Activated CD8-positive, alpha-beta memory T cell treated with anti-CD3 and anti-CD28 coated beads for 48 hours (primary cell): ENCODE measurements at places on chromosomes 1 and 21.

- DNase-seq: no peak
Observed at GRCh38 chr1:1219341-1219740, 5.4 kb upstream of the TNFRSF4 start.

DNA sequence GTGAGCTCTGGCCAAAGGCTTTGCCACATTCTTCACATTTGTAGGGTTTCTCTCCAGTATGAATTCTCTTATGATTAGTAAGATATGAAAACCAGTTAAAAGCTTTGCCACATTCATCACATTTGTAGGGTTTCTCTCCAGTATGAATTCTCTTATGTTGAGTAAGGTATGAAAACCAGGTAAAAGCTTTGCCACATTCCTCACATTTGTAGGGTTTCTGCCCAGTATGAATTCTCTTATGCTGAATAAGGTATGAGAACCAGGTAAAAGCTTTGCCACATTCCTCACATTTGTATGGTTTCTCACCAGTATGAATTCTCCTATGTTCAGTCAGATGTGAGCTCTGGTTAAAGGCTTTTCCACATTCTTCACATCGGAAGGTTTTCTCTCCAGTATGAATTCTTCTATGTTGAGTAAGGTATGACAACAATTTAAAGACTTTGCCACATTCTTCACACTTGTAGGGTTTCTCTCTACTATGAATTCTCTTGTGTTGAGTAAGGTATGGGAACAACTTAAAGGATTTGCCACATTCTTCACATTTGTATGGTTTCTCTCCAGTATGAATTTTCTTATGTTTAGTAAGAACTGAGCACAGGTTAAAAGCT is 20.7 kb downstream of the ZNF695 start:
- no peak for DNase-seq

GRCh38 chr1:238052496-238053266 is 162.0 kb upstream of the ZP4 start:
- no peak for DNase-seq

DNA sequence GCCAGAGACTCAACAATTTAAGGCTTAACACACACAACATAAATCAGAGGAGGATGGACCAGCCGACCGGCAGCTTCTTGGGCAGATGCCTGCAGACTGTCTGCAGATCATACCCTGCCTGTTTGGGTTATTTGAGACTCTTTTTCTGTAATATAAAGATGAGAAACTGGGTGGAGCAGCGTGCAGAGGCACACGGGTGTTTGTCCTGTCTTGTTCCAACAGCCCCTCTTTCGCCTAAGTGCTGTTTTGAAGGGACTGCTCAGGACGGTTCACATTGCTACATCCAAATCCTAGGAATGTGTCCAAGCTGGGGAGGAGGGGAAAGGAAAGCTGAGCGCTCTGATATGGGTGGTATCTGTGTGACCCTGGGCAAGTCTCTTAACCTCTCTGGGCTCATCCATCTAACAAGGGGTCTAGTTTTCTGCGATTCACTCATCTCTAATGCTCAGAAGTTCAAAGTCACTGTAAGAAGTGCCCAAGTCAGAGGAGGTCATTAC is 149.9 kb downstream of the CLIC6 start:
- DNase-seq: no peak

DNA sequence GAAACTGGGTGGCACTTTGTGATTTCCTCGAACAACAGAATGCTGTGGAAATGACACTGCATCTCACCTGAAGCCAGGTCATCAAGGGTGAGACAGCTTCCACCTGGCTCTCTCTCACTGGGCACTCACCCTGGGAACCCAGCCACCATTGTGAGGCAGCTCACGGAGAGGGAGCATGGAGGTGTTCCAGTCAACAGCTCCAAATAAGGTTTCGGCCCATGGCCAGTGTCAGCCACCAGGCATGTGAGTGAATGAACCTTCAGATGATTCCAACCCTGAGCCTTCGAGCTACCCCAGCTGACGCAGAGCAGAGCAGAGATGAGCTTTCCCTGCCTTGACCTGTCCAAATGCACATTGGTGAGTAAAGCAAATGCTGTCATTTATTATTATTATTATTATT is 58.1 kb downstream of the SYDE2 start:
- no peak for DNase-seq

DNA sequence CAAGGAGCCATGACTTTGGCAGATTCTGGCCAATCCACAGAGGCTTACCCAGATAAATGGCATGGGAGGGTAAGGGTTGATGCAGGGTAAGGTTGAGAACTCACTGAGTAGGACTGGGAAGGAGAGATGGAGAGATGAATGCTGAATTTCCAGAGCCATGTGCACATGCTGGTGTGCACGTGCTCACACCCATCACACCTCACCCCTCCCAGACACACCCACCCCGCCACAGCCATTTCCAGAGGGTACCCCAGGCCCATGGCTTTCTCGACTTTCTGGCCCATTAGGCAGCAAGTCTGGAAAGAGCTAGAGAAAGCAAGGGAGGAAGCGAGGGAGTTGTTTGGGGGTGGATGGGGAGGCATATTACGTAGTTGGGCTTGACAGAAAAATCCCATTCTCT is 1.6 kb downstream of the CACNA1S start:
- no peak for DNase-seq

DNA sequence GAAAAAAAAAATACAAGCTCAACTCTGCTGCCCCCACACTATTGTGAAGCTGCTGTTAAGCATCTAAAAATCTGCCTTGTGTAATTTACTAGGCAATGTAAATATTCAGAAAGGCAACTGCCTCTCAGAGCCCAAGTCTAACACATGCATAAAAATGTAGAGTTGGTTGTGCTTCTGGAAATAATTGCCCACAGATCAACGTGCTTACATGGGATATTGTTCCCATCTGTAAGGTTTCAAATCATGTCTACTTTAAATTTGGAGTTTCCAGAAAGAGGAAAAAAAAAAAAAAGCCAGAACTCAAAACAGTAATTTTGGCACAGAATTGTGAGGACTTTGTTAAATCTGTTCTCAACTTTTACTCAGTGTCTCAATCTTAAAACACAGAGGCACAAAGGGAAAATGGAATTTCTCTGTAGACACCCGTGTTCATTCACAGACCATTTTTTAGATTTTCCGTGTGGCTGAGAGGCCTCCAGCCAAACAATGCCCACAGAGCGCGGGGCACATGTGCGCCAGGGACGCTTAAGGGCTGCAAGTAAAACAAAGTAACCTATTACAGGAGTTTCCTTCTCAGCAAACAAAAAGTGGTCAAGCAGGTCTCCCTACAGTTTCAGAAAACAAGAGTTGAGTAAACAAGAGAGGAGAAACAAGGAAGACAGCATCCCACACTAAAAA is 115.5 kb downstream of the RERE start:
- DNase-seq: no peak

DNA sequence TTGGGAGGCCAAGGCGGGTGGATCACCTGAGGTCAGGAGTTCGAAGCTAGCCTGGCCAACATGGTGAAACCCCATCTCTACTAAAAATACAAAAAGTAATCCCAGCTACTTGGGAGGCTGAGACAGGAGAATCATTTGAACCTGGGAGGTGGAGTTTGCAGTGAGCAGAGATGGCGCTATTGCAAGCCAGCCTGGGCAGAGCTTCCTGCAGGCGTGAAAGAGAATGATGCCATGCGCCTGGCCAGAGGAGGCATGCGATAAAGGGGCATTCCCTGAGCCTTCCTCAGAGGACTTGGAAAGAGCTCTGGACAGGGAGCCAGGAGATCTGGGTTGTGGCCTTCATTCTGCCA is 3.2 kb downstream of the E2F2 start:
- DNase-seq: no peak

DNA sequence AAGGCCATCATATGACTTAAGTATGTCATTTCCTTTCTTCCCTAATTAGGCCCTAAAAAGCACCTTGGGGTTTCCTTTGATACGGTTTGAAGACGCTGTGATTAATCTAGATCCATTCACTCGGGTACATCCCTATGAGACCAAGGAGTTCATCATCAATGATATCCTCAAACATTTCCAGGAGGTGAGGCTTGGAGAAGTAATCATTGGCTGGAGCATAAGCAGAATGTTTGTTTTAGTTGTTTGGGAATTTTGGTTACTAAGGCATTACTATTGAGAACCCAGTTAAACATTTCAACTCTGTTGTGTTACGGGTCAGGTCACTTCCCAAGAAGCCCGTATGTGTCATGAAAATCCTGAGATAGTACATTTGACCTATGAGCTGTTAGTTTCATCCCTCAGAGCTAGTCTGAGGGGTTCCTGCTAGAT is 185.2 kb downstream of the VPS13D start:
- DNase-seq: no peak

GRCh38 chr1:85888921-85889320 is 180.7 kb upstream of the ZNHIT6 start:
- DNase-seq: no peak

DNA sequence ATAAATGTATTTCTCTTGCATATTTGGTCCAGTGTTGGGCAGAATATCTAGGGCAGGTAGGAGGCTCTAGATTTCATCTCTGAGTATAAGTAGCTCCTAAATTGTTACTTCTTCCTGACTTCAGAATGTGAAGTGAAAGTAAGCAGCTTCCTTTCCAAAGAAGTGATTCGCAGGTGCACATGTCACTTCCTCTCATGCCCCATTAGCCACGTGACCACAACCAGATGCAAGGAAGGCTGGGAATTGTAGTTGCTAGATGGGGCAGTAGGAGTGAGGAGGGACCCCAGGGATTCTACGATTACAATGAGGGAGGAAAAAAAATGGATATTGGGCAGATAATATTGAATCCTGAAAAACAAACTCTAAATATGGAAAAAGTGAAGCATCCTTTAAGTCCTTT is 113.2 kb upstream of the CYYR1 start:
- DNase-seq: no peak

DNA sequence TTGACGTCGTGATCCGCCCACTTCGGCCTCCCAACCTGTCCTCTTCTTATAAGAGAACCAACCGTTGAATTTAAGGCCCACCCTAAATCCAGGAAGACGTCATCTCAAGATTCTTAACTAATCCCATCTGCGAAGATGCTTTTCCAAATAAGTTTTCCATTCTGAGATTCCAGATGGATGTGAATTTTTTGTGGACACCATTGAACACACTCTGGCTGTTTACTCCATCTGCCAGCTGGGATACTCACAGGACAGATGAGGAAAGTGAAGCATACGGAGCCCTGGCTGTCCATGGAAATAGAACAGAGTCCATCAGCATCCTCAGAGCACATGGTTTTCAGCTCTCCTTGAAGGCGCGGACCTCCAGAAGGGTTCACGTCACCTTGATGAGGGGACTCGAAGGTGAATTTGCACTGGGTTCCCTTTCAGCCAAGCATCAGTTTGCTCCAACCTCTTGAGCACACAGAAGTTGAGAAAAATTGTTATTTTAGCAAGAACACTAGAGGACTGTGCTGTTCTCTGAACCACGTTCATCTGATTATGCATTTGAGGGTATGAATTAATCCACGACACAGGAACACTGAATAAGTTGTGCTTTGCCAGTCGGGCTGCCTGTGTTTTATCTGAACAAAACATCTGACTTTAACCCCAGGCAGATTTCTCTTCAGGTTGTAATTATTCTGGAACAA is 68.6 kb downstream of the KAZN start:
- DNase-seq: no peak

- no peak for DNase-seq
Observed at GRCh38 chr21:39434950-39435349, 10.6 kb downstream of the LCA5L start.

GRCh38 chr1:94542088-94542870 is 720 bp upstream of the F3 start:
- DNase-seq: no peak

- DNase-seq: no peak
Observed at GRCh38 chr1:108811611-108812010, 45.3 kb downstream of the AKNAD1 start.

DNA sequence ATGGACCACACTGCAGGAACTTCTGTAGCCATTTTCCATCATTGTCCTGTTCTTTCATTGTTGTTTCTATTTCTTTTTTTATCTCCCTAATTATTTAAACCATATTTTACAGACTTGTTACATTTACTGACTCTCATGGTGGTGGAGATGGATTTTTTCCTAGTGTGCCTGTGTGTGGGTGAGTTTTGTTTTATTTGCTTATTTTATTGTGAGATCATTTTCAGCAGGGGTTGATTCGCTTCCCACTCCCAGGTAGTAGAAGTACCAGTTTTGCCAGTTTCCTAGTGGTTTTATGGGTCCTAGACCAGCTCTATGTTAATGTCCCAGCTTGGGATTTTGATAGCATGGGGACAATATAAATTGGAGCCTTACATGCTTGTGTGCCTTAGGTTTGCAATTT is 80.0 kb upstream of the BACH1 start:
- DNase-seq: no peak

DNA sequence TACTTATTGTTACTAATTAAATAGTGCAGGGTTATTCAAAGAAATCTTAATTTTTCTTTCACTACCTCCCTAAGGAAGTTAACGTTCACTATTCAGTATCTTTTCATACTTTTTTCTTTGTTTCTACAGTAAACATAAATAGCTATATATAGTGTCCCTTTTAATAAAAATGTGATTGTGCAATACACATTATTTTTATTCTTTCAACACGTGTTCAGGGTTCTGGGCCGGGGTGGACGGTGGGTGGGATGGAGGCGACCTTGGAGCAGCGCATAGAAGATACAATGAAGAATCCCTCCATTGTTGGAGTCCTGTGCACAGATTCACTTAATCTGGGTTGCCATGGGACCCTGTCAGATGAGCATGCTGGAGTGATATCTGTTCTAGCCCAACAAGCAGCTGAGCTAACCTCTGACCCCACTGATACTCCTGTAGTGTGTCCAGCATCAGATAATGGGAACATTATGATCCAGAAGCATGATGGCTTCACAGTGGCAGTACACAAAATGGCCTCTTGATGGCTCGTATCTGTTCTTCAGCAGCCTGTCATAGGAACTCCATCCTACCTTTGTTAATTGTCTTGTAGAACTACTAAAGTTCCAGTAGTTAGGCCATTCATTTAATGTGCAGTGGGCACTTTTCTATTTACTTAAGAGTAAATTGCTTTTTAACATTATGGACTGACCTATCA is 155.9 kb upstream of the L1TD1 start:
- DNase-seq: no peak
